ENCODE measurements at places on chromosomes 7 and 10.

- no peak for DNase-seq
Measured at GRCh38 chr10:17444388-17444714, 10.0 kb downstream of the ST8SIA6 start.

DNA sequence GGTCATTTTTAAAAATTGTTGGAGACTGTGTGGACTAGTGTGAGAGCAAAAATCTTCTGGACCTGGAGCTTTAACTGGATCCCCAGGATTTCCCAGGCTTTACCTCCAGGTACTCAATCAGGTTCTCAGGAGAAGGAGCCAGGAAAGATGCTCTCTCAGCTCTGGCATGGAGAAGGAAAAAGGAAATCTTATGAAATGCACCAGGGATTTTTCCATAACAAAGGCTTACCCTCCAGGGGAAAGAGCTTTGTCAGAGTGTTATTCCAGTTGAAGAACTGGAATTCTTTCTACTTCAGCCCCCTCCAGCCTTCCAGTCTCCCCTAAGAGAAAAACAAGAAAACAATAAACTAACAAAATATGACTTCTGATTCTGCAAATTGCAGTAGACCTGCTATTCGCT, 436.7 kb upstream of the ANKRD30A start:
- DNase-seq, result no peak

DNA sequence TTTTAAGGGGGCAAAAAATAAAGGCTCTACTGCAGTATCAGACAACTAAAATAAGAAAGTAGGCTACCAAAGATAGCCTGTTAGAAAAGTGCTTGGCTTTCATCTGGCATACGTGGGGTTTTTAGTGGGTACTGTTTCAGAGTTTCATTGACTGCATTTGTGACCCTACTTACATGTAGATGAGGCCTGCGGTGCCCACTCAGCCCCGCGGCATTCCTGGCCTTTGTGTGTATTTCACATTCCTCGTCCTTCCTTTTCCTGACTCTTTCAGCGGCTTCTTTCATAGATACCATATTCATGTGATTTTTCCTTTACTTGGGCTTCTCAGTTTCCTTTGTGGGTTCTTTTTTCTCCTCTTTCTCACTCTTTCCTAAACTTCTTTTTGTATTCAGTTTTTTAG, 50.7 kb downstream of the UBE3C start:
- DNase-seq, result no peak

DNA sequence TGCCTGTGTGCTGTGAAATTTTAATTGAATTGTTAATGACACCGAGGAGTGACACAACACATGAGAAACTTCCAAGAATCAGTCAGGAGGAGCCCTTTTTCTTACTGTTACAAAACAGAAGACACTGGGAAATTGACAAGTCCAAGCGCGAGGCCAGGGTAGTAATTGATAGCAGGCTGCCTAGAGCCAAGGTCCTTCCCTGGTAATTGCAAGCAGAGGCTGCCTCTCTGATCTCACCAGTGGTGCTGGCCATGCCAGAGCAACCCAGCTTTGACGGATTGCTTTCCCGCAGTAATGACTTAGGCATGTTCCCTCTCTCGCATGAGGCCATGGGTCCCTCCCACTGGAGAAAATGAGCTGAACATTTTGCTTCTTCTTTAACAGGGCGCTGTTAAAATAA, 111.5 kb downstream of the LRMDA start:
- DNase-seq, result no peak

DNA sequence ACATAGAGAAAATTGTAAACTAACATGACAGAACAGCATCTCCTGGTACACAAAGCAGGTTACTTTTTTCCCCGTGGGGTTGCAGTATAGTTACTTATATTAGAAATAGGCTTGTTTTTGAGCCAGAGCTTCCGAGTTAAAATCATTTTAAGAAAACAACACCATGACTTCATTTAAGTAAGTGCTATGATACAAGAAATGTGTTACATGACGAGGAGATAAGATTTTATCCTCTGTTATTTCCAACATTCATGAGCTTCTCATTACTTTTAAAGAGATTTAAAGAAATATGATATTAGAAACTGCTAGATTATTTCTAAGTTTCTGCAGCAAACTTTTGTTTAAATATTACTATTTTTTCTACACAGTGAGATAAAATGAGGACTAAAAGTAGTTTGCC, 968.7 kb downstream of the GATA3 start:
- DNase-seq, result no peak

- no peak for DNase-seq
Measured at GRCh38 chr7:117480978-117481377, 1.2 kb downstream of the CFTR start.

DNA sequence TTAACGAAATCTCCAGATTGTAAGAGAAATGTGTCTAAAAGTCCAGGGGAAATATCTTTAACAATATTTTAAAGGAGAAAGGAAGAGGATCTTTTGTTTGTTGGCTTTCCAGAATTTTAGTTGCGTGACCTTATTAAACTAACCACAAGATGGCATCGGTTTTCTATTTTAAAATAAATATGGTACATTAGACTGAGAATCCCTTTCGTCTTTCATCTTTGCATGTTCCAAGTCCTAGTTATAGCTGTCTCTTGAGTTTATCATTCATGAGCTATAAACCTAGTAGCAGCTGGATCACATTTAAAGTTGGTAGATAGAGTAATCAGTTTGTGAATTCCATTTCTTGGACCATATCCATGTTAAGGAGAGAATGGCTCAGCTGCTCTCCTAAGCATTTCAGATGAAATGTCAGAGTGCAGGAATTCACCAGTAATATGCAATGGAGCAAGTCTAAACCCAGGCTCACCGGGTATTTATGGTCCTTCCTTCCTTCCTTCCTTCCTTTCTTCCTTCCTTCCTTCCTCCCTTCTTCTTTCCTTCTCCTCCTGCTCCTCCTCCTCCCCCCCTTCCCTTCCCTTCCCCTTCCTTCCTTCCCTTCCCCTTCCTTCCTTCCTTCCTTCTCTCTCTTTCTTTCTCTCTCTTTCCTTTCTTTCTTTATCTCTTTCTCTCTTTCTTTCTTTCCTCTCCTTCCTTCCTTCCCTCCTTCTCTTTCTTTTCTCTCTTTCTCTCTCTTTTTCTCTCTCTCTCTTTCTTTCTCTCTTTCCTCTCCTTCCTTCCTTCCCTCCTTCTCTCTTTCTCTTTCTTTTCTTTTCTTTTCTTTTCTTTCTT, 57.8 kb upstream of the RAB18 start:
- peak; percentile 15 for DNase-seq

- no peak for DNase-seq
Measured at GRCh38 chr10:13335881-13336280, 12.2 kb downstream of the SEPHS1 start.
